ENCODE measurements at places on chromosomes 6 and 20.

DNA sequence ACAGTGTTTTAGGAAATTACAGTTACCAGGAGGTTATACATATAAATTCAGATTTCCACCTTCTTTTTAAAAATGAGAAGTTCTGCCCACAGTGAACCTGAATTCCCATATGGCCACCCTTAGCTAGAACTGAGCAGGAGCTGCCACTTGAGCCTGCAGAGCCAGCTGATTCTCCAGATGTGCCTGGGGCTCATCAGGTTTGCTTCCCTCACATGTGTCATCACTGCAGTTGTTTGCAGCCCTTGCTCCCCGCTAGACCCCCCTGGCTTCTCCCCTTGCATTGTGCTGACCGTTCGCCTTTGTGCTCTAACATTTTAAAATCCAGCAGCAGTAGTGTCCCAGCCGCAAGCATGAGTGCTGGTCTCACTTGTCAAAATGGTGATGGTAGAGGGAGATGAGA, 131.1 kb downstream of the UTRN start:
- no peak for DNase-seq

GRCh38 chr6:139336488-139336887, 38.0 kb downstream of the CITED2 start:
- DNase-seq, result no peak

- no peak for DNase-seq
Measured at GRCh38 chr6:137602313-137603197, 108.4 kb upstream of the OLIG3 start.

GRCh38 chr6:25341203-25341552, 62.0 kb downstream of the CARMIL1 start:
- no peak for DNase-seq

DNA sequence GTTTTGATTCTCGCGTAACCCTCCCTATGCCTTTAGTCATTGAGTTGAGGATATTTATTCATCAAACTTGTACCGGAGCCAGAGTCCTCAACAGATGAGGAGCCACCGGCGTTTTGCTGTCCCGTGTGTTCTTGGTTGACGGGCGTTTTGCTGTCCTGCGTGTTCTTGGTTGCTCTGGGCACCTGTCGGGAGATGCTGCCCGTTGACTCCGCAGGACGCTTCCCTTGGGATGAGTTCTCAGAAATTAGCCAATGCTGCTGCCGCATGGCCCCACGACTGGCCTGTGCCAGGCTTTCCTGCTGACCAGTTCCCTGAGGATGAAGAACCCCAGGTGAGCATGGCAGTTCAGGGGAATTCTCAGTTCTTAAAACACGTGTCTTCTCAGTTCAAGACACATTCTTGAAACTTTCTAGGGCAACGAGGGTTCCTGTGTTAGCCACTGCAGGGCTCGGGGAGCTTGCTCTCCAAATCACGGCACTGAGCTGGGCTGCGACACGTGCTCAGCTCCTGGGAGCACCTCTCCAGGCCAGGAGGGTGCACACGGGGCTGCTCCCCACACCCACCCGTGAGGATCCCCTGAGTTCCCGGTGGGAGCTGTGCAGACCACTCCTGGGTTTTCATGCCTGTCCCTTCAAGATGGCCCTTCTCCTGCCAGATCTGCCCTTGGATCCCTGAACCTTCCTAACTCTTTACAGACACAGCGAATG, 265.6 kb downstream of the SMOC2 start:
- DNase-seq, result no peak

DNA sequence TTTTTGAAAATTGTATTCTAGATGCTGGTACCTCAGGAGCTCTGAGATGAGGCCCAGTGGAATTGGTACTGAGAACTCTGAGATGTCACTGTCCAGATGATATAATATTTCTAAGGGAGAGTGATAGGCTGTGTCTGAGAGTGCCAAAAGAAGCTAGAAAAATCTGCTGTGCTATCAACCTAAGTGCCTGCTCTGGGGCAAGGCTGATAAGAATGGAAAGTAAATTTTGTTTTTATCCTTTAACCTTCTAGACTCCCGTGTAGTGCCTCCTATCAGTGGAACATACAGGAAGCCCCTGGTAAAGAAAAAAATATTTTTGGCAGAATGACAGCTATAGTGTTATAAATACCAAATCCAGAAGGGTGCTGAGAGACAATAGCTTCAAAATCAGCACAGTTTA, 348.2 kb downstream of the TFAP2B start:
- DNase-seq, result no peak

DNA sequence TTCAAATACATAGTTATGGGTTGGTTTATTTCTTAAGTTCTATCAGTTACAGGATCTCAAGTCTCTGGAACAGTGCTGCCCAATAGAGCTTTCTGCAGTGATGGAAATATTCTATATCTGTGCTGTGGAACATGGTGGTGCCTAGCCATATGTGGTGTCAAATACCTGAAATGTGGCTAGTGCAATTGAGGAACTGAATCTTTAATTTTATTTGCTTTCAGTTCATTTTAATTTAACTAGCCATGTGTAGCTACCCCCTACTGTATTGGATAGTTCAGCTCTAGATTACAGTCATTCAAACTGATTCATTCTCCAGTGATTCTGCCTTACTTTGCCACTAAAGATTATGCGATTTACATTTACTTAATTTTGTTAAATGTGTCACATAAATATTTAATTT, 503.2 kb downstream of the CDKAL1 start:
- no peak for DNase-seq

GRCh38 chr6:15994814-15995459, 133.9 kb upstream of the MYLIP start:
- no peak for DNase-seq

- no peak for DNase-seq
Measured at GRCh38 chr6:125811259-125811658, 20.5 kb downstream of the NCOA7 start.

- DNase-seq, result peak; percentile 71
Measured at GRCh38 chr6:166488076-166488685, 98.3 kb downstream of the RAMACL start.

DNA sequence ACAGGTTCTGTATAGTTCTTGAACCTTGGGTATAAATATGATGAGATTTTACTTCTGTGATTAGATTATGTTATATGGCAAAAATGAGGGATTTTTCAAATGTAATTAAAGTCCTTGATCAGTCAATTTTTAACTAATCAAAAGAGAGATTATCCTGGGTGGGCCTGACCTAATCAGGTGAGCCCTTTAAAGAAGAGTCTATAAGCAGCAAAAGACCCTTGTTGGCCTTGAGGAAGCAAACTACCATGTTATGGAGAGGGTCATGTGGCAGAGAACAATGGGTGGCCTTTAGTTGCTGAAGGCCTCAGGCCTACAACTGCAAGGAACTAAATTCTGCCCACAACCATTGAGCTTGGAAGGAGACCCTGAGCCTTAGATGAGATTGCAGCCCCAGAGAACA, 102.5 kb upstream of the RIPOR2 start:
- no peak for DNase-seq

DNA sequence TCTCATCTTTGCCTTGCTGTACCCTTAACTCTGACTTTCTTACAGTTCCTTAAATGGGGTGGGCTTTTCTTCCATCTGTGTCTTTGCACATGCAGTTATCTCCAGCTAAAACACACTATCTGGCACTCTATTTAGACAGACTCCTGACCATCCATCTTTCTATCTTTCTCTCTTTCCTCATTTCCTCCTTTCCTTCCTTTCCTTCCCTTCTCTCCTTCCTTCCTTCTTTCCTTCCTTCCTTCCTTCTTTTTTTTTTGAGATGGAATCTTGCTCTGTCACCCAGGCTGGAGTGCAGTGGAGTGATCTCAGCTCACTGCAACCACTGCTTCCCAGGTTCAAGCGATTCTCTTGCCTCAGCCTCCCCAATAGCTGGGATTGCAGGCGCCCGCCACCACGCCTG, 8.2 kb downstream of the NOTCH4 start:
- no peak for DNase-seq

GRCh38 chr6:71106276-71106675, 149.4 kb upstream of the B3GAT2 start:
- DNase-seq, result no peak

DNA sequence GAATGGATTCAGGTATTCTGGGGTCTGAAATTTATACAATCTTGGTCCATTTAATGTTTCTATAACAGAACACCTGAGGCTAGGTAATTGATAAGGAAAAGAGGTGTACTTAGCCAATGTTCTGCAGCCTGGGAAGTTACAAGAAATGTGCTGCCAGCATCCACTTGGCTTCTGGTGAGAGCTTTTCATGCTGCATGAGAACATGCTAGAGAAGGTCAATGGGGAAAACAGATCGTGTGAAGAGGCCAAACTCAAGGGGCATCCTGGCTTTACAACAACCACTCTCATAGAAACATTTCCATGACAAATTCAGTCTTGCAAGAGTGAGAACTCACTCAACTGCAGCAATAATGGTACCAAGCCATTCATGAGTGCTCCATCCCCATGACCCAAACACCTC, 16.8 kb downstream of the IL22RA2 start:
- DNase-seq, result no peak

DNA sequence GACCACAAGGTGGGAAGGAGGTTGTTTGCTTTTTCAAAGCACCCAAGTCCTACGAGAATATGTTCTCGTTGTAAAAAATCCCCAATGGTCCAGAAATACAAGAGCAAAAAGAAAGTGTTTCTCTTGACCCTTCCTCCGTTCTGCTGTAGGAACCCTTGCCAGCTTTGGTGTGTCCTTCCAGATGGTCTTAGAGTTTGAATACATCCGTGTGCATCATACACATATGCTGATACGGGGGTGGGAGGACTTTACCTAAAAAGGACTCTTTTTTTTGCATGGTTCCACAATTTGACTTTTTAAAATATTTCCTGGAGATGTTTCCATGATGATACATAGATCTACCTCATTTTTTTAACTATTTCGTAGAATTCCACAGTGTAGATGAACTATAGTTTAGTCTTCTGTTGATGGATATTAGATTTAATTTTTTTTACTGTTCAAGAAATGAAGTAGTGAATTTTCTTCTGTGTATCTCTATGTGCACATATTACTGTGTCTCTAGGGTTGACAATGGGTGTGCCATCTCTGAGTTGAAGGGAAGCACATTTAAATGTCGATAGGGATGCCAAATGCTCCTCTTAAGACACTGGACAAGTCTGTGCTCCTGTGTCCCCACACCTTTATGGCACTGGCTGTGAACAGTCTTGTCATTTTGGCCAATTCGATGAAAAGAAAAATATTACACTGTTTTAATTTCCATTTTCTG, 182.1 kb upstream of the SNX9 start:
- no peak for DNase-seq

DNA sequence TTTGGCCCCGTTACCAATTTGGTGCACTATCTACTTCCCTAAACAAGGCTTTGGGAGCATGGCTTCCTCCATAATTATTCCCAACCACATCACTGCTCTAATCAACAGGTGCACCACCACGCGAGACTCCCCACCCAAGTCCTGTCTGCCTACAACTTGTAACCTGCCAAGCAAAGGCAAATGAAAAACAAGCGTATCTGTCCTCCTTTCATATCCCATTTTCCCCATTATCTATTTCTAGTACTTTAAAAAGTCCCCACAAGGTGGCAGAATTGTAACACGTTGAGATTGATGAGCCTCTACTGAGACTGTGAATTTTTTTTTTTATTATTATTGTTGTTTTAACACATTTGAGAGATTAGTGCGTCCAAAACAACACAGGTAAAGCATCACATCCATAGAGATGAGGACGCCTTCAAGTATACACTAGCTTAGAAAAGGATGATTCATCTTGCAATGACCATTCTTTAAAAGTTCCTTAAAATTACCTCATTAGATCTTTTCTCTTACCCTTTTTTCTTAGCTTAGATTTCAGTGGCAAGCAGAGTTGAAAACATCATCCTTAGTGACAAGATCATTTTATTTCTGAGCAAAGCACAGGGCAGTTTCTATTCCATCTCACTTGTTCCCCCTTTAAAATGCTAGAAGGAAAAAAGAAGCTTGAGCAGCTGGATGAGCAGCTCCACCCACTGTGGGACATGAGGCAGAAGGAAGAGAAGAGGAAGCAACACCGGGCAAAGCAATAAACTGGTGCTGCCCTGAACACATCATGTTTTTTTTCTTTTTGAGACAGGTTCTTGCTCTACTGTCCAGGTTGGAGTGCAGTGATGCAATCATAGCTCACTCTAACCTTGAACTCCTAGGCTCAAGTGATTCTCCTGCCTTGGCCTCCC, 210.8 kb downstream of the ARHGAP18 start:
- peak; percentile 37 for DNase-seq

- no peak for DNase-seq
Measured at GRCh38 chr6:2029130-2029794, 216.1 kb downstream of the GMDS start.

DNA sequence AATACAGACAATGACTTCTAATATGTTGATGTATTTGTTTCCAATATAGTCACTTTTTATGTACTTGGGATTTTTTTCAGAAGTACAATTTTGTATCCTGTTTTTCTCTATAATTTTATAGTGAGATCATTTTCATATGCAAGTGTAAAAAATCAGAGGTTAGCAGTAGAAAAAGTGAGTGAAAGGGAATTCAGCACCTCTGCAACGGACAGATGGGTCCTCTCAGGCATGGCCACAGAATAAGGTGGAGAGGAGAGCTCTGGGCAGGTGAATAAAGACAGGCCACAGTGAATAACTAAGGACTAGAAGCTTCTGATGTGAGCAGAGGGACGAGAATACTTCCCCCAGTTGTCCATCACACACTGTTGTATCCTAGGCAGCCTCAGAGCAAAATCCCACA, 210.1 kb upstream of the CNR1 start:
- DNase-seq, result no peak
